NCI-H2081 treated with DMSO at 0.1 percent for 48 hours (cell line): ENCODE measurements at places on chromosomes 7 and 10.

DNA sequence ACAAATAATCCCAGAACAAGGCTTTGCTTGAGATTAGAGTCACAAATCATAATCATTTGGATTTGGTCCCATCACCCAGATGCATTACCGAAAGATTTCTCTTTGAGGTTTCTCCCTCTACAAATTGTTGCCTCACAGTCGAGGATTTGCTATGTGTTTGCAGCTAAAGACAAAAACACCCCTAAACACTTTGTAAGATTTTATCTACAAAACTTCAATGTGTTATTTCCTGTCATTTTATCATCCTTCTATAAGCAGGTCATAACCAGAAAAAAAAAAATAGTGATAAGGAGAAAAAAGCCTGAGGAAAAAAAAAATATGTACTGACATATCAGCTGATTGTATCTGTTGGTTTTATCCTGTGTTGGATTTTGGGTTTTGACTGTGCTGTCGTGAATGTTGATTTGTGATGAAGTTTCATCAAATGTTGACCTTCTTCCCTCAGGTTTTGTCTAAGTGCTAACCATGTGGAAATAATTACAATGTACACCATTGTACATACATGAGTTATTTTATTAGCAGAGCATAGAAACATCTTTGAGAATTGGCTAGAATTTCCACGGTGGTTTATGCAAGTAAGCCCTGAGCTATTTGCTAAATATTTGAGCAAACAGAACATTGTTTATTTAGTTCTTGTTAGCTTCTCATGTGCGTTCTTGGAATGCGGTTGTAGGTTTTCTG lies 274.4 kb downstream of the NEBL start:
- DNase-seq: no peak

- DNase-seq: no peak
Measured at GRCh38 chr10:5971886-5972285, 5.5 kb downstream of the IL15RA start.

GRCh38 chr7:105151152-105151551 lies 137.1 kb downstream of the KMT2E start:
- no peak for DNase-seq

GRCh38 chr7:30348083-30348560 lies 63.7 kb downstream of the ZNRF2 start:
- no peak for DNase-seq

DNA sequence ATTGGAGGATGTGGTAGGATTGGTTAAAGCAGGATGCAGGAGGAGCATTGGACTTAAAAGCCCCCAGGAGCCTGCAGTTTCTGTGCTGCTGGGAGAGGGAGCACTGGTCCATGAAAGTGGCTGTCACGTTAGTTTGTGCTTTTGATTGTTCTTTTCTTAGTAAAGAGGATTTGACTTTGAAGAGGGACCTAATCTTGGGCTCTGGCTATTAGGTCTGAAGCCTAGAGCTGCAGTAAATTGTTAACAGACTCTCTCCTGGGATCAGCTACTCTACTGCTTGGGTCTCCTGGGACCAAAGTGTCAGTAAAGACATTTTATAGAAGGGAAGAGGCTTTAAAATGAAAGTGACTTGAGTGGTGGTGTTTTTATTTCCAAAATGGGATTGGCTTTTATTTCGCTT lies 3.7 kb downstream of the ZFYVE27 start:
- DNase-seq: no peak

DNA sequence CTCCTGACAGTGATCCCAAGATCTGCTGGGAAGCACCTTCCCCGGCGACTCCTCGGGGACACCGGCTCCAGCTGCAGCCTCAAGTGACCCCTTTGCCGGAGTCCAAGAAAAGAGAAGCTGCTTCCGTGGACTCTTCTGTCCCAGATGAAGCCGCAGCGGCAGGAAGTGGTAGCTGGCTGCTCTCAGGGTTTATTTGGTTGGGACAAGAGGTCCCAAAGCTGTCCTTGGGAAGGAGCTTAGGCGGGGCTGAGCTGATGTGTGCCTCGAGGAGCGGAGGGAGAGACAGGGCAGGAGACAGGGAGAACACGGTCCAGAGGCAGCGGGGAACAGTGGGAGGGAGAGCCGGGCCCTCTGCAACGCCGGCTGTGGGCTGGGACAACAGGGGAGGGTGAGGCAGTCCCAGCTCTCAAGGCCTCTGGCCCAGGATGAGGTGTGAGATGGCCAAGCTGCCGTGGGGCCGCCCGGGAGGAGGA lies 13.1 kb upstream of the FAM20C start:
- no peak for DNase-seq

GRCh38 chr7:25313526-25313925 lies 85.2 kb upstream of the NPVF start:
- no peak for DNase-seq

DNA sequence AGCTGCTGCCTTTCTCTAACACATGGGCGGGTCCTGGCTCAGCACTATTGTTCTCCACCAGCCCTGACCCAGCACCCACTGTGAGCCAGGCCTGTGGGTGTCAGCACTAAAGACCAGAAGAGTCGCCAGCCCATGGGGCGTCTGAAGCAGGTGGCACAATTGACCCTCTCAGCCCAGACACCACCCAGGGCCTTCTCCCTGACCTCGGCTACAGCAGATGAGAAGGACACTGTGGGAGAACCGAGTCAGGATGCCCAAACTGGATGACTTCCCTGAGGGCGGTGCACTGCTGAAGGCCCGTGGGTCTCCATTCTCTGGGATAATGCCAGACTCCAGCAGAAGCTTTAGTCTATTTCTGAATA lies 97.0 kb downstream of the MKI67 start:
- no peak for DNase-seq

DNA sequence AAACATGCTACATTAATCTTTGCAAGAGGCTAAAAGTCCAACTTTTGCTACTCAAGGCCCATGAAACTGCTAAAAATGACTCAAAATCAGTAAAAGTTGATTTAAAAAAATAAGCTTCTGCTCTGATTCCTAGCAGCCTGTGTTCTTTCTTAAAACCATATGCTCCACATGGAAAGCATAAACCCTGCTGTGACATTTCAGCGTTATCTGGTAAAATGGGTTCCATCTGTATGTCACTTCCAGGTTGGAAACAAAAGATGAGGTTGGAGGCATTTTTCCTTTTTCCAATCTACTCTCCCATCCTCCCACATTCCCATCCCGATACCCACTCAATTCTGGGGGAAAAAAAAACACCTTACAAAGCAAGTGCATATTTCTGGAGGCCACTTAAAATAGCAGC lies 439.5 kb downstream of the NEBL start:
- DNase-seq: no peak

DNA sequence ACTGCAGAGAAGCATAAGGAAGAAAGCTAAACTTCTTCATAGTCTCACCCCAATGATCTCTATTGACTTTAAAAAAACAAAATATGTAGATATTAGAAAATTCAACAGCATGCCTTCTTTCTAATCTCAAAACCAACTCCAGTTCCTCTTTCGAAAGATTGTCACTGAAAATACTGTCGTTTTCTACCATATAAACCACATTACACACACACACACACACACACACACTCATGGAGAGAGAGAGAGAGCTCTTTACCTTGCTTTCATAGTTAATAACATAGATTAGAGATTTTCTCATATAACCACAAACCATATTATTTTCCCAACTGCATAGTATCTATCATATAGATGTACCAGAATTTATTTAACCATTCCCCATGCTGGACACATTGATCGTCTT lies 296.2 kb upstream of the MGMT start:
- no peak for DNase-seq

GRCh38 chr7:155858521-155859061 lies 46.3 kb upstream of the SHH start:
- DNase-seq: no peak

GRCh38 chr7:12588259-12588904 lies 17.9 kb downstream of the SCIN start:
- no peak for DNase-seq
